LoVo (cell line): ENCODE measurements at places on chromosomes 7 and 10.
A peak's percentile ranks its signal among the peaks of the same experiment; 100 is the strongest.

GRCh38 chr7:137932881-137933269 is 69.0 kb downstream of the CREB3L2 start:
- DNase-seq, result no peak

DNA sequence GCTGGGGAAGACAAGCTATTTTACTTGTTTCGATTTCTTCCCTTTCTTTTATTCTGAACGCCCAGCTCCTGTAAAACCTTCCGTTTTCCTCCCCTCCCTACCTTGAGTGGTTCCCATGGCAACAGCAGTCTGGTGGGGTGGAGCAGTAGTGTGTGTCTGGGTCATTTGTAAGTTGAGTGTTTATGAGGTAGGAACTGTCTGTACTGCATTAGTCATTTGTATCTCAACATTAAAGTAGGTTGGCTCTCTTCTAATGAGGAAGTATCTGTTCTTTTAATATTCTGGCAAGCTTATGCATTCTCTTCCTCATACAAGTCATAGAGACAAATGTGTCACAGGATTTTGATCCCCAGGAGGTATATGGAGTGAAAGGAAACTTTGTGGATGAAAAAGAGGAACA is 85.3 kb upstream of the CCDC6 start:
- peak; percentile 92 for DNase-seq

- no peak for DNase-seq
These were observed 141.2 kb upstream of the RNF32 start for GRCh38 chr7:156499247-156499881.

GRCh38 chr10:7152982-7153381 is 257.9 kb downstream of the SFMBT2 start:
- DNase-seq, result no peak

DNA sequence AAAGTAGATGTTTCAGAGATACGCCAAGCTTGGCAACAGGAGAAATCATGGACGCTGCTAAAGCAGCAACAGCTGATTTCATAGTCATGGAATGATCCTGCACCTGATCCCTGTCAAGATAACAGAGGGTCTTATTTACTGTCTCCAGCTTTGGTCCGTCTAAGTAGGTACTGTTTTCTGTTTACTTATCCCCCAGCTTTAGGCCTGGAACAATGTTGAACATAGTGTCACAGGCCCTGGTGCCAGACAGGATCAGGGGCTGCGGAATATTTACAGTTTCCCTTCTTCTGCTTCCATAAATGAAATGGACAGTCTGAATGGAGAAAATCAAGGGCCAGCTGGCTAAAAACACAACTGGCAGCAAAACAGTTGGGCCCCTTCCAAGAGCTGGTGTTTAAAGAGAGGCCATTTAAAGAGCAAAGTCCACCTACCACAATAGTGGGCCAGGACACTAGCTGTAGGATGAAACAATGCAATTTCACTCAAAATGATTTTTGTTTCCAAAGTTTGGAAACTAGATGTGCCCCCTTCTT is 2.9 kb downstream of the GPR37 start:
- DNase-seq, result peak; percentile 28

DNA sequence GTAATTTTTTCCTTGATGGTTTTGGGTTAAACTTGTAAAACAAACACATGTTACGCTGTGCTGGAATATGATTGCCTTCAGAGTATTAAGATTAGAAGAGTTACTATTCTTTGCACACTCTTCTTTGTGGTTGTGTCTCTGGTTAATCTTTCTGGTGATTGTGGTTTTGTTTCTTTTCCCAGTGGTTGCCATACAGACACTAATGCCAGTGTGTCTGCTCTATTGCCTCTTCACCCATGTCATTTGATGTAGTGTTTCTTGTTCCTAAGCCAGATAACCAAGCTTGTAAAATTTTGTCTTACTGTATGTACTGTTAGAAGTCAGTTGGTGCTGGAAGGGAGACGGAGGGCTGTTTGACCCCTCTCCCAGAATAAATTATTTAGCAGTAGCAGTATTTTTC is 124.8 kb downstream of the PHTF2 start:
- DNase-seq, result no peak

DNA sequence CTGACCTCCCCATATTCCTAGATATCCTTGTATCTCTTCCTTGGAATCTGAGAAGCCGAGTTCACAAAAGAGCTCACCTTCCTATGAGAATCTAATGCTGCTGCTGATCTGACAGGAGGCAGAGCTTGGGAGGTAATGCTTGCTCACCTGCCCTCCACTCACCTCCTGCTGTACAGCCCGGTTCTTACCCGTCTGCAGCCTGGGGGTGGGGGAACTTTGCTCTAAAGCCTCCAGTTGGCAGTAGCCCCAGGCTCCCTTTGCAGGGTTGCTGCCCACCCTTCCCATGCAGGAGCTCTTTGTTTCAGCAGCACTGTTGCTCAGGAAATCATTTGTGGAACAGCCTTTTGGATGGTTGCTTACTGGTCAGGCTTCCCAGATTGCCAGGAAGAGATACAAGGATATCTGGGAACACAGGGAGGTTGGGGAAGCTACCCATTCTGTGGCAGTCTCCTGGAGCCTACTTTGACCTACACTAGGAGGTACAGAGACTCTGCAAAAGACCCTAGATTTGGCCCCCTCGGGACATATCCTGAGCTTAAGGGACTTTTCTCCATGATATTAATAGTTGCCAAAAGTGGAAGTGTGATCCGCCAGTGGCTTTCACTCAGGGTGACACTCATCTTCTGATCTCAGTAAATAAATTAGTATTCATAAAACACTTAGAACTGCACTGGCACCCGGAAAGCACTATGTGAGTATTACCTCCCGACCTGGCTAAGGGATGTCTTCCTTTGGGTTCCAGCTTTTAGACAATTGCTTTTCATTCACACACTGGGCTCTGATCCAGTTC is 363.7 kb upstream of the PODXL start:
- DNase-seq, result no peak

- DNase-seq, result peak; percentile 62
These were observed 232.7 kb upstream of the TAC1 start for GRCh38 chr7:97499204-97499603.

DNA sequence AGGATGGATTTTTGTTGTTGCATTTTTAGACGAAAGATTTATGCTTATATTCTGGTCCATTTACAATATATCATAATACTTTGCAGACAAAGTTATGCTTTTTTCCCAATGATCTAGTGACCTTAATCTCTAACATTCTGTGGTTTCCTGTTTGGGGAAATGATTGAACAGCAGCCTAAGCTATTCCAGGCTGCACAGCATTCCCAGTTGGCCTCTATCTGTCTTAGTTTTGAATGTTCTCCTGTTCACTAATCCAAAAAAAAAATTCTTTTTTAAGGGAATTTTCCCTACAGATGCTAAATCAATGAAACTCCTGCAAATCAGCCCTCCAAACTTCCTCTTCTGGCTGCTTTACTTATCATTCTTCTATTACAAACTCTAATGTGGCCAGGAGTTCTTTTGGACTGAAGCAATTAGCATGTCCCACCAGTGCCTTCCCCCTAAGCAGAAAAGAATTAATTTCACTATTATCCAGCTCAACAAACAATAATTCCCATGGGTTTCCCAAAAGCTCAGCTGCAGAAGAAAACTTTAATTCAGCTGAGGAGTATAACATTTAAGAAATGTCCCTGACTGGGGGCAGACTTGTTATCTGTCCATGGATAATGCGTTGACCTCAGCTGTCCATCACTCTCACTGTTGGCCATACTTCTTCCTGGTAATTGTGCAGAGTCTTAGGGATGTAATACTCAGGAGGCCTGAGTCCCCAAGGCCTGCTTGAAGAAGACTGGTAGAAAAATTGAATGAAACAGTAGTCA is 81.9 kb upstream of the TRIL start:
- no peak for DNase-seq

DNA sequence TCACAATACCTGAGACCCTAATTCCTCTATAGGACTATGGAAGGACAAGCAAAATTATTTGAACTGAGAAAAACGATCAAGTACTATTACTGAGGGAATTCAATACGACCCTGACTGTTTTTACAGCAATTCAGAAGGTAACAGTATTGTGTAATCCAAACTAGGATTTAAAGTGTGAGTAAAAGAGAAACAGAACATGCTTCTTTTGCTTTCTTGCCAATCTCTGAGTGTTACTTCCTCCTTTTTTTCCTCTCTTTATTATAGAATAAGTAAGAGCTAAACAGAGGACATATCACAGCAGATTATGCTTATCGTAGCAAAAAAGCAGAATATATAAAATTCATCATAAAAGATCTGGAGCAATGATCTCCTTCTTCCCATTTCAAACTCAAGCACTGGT is 292.1 kb downstream of the THSD7A start:
- DNase-seq, result no peak

GRCh38 chr7:55254596-55255495 is 110.3 kb upstream of the LANCL2 start:
- peak; percentile 89 for DNase-seq

GRCh38 chr7:149317986-149318672 is 56.1 kb downstream of the ZNF783 start:
- no peak for DNase-seq

GRCh38 chr7:43757073-43757720 is 1.3 kb upstream of the BLVRA start:
- DNase-seq, result no peak

DNA sequence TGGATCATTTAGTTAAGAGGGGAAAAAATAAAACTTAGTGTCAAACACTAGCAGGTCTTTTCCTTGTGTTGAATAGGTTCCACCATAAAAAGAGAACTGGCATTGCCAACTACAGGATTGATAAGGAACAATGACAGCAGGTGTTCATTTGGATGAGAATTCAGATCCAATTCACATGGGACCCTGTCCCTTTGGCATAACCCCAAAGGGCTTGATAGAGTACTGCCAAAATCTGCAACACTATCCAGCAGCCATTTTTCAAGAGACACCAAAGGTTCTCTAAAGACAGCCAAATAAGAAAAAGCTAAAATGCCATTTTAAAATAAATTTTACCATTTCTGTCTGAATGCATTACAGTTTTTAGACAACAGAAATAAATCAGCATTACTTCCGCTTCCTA is 422.3 kb downstream of the DGKB start:
- no peak for DNase-seq

DNA sequence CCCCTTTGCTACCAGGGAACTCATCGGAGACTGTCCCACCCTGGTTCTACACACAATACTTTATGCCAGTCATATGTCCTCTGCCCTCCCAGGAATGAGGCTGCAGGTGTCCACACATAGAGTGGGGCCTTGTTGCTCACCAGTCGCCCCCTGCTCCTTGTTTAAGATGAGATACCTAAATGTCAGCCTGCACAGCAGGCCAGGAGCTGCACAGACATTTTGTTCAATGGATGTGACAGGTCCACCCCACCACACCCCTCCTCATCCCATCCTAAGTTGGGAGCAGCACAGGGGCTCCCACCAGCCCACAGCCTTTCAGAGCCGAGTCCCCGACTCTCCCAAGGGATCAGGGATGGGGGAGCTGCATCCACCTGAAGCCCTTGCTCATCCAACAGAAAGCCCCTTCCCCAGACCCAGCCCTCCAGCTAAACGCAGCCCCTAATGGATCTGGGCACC is 6.2 kb upstream of the GRID1 start:
- DNase-seq, result no peak

- DNase-seq, result no peak
These were observed 48.6 kb upstream of the NRP1 start for GRCh38 chr10:33382921-33383713.

DNA sequence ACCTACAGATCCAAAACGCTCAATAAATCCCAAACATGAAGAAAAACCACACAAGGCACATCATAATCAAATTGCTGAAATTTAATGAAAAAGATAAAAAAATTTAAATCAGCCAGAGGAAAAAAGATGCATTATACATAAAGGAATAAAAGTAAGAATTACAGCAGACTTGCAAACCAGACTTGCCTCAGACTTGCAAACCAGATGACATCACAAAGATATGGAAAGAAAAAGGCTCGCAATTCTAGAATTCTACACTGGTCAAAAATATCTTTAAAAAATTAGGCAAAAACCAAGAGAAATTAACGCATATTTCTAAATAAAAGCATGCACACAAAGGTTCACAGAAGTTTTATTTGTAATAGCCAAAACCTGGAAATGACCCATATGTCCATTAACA is 188.0 kb upstream of the NAMPT start:
- DNase-seq, result no peak

GRCh38 chr10:5078547-5079180 is 15.6 kb upstream of the AKR1C3 start:
- peak; percentile 51 for DNase-seq

DNA sequence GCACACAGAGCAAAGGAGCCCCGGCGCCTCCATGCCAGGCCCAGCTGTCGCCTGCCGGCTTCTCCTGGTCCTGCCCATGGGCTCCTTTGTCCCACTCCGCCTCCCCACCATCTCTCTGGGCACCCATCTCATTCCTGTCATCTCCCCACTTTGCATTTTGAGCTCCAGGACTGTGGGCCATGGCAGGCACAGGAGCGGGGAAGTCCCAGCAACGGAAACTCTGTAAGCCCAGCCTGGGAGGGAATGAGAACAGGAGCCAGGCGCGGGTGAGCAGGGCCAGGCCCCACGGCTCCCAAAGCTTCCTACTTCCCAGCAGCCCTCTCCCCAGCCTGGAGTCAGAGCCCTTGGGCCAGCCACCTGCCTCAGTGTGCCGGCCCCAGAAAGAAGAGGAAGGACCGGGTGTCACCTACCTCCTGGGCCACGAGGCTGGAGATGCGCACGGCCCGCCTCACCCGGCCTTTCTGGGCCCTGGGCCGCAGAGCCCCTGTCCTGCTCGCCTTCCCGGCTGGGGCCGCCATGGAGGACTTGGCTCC is 23.1 kb downstream of the KCNH2 start:
- DNase-seq, result no peak

DNA sequence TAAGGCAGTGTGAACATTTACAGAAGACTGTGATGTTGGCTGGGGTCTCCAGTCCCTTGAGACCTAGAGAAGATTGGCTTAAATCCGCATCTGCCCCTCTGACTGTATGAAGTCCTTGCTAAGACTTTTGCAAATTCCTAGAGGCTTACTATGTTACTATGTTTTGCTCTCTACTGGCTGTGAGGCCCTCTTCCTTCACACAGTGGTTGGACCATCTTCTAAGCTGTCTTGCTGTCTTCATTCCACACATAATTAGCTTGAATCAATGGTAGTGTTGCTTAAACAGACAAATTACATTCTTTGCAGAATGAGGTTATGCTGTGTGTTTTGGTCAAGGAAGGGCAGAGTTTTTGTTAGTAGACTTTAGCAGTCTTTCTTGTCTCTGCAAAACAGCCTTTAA is 658.0 kb downstream of the TYW1 start:
- no peak for DNase-seq

GRCh38 chr7:78198756-78199155 is 400.2 kb downstream of the PHTF2 start:
- DNase-seq, result no peak
